ENCODE measurements at places on chromosomes 3 and 15.

DNA sequence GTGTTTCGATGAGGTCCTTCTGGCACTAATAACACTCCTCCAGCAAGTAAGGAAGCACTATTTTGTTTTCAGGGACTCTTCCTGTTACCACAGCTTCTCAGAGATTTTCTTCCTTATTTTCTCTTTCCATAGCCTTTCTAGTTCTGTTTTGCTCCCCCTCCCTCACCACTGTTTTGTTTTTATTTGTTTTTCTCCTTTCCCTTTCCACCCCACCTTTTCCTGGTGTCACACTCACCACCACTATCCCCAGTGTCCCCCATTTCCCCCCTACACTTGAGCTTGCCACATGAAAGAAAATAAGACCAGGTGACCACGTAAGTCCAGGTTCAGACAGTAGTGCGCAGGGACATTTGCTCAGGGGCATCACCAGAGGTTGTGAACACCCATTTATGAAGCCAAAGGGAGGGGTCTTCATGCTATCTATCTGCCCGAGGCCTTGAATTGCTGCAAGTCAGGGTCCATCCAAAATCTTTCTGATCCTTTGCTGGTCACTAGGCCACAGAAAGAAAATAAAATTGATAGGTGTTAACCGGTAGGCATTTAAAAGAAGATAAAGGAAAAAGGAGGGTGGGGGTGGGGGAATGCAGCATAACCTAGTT lies 1.4 kb upstream of the RFTN1 start:
- no peak for DNase-seq

GRCh38 chr3:108462899-108463298 lies 47.5 kb downstream of the MYH15 start:
- no peak for DNase-seq

- DNase-seq: no peak
Observed at GRCh38 chr3:124962403-124962940, 27.9 kb upstream of the MUC13 start.

- DNase-seq: no peak
Observed at GRCh38 chr3:62873451-62873760, 1.8 kb downstream of the CADPS start.

DNA sequence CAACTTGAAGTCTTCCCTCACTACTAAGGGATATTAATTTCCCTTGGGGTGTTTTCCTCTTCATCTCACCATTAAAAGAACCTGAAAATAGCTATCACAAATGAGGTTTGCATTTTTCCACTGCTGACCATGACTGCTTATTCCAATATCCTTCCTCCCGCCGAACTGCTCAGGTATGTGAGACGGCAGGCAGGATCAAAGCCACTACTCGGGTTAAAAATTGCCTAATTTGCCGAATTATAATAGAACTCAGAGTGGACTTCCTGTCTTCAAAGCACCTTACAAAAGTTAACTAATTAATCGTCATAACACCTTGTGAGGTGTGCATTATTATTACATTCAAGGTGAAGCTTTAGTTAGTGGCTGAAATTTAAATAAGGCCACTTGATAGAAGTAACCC lies 655.2 kb upstream of the ADAMTS9 start:
- no peak for DNase-seq

DNA sequence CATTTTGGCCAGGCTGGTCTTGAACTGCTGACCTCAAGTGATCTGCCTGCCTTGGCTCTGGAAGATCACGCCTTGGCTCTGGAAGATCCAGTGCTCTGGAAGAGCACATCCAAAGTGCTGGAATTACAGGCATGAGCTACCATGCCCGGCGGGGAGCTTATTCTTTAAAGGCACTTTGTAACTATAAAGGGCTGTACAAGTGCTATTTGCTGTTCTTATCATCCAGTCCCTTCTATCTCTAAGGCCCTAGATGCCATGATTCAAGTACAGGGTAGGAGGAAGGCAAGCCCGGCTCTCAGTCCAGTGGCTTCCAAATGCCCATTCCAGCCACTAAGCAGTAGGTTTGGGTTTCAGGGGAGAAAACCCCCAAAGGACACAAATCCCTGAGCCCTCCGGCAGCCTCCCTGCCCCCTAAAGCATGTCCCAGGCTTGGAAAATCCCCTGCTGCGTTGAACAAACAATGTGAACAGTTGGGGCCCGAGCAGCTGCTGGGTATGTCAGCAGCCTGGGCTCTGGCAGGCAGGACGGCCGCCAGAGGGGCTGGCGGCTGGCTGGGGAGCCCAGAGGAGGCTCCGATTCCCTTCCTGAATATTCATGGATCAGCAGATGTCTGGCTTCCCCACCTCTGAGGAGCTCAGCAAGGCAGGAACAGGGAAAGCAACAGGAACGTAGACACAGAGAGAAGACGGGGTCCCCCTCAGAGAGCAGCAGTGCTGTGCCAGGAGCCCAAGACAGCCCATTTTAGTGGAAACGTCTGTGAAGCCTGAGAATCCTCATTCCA lies 7.7 kb downstream of the IGDCC4 start:
- no peak for DNase-seq

GRCh38 chr3:183782576-183783276 lies 42.7 kb downstream of the MAP6D1 start:
- DNase-seq: no peak

DNA sequence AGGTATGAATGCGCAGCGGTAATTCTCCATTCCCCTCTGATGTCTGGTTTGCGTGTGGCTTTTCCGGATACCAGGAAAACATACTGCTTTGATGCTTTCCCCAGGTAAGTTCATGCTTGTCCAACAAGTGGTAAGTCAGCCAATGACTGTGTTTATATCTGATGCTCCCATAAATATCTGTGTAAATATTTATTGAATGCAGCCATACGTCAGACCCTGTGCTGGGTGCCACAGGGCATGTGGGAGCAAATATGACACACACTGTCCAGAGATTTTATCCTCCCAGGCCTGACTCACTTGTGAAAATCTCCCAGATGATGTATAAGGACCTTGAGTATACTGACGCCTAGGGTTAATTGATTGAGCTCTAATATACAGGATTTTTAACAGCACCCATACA lies 29.6 kb upstream of the CEMIP start:
- peak; percentile 68 for DNase-seq

DNA sequence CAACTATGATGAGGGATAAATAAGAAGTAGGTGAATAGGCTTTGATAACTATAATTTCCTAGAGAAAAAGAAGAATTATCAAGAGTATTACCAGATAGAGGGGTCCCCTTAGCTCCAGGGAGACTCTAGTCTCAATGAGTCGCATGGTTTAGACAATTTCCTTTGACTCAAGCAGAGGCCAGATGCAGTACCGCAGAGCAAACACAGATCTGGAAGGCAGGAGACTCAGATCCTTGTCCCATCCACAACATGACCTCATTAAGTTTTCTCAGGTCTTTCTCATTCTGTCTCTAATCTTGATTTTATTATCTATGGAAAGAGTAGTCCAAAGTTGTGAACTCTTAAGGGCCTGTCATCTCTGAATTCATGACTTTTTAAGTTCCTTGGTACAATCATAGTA lies 987.9 kb downstream of the NTRK3 start:
- no peak for DNase-seq
